ENCODE measurements at places on chromosomes 5 and 9.

GRCh38 chr5:150147670-150148069 is 8.0 kb downstream of the PDGFRB start:
- no peak for DNase-seq

GRCh38 chr9:6562871-6563430 is 82.6 kb downstream of the GLDC start:
- DNase-seq = no peak

DNA sequence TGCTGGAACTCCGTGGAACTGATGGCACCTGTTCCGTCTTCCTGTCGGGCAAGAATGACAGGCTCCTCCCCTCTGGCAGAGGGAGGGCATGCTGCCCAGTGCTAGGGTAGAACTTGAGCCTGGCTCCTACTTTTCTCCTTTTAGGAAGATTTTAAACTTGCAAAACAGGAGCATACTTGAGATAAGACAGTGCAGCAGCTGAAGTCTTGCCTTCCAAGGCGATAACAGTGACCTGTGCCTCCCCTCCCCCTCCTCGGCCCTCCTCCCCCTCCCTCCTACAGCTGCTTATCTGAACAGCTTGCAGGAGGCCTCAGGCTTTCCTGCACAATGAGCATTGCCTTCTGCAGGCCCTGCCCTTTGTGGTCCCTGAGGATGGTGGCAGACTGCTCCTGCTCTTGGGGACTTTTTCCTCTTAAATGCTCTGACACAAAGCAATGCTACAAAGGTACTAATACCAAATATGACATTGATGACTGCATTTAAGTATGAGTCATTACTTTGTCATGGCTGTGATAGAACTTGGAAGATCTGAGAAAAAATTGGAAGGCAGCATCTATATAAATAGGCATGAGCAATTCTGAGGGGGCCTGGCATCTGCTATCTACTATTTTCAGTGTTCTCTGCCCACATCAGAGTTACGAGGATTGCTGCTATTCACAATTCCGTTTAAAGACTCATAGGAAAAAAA is 2.0 kb downstream of the GADD45G start:
- no peak for DNase-seq

DNA sequence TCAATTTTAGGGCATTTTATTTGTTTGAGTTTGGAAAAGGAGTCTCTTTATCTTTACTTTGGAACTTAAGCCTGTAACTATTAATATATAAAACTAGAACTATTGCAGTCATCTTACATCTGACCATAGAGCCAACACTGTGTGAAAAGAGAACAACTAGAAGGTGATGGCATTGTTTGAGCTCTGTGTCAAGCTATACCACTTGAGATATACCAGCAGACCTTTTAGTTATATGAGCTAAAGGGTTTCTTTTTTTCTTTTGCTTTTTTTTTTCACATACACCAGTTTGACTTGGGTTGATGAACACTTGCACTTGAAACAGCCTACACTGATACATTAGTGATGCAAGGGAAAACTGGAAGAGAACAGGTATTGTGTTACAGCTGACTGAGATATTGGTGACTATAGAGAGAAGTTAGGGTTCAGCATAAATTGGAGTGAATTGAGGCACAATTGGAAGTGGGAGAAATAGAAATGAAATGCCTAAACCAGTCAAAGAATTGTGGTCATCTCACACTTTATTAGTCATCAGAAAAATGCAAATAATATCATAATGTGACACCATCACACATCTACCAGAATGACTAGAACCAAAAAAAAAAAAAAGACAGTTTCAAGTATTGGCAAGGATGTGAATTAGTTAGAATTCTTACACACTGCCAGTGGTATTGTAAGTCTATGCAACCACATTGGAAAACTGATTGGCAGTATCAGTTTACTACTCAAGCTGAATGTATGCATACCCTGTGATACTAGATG is 60.9 kb downstream of the ADRB2 start:
- DNase-seq = no peak

- no peak for DNase-seq
These were observed 364.6 kb downstream of the NPR3 start for GRCh38 chr5:33075731-33076130.

DNA sequence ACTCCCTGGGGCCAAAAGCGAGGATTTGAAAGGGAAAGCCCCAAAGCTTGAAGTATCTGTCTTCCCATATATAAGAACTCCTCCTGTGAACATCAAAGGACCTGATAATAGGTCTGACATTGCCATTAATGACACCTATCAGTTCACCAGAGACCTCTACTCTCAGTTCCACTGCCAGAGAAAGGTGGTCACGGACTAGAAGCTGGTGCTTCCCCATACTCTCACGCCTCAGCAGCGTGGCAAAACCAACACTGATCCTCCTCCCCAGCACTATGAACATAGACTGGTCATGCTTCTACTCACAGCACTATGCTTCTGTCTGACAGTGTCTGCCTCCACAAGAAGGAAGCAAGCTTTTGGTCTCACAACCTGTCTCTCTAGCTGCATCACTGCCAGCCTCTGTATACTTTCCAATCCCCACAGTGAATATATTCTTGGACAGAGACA is 37.9 kb downstream of the NRG2 start:
- DNase-seq = no peak

GRCh38 chr9:80163889-80164288 is 592.1 kb downstream of the TLE4 start:
- no peak for DNase-seq

DNA sequence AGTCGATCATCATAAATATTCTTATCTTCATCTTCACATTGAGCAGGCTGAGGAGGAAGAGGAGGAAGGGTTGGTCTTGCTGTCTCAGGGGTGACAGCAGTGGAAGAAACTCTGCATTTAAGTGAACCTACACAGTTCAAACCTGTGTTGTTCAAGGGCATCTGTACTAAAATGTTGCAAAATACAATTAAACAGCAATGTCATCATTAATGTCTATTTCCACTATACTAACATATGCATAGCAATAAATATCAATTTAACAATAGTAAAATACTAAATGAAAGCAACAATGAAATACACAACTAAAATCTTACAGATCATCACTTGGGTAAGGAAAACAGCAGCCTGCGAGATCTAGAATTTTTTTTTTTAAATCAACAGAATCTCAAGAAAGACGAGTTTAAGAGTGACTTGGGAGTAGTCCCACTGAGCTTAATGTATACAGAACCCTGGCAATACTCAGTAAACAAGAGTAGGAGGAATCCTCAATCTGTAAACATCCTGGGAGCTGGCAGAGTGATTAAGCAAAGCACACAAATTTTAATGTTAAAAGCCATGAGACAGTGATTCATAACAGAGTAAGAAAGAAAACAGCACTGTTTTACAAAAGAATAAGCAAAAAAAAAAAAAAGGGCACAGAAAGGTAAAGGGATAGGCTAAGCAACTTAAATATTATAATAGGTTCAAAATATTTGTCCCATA is 10.0 kb downstream of the HOMER1 start:
- DNase-seq = no peak

DNA sequence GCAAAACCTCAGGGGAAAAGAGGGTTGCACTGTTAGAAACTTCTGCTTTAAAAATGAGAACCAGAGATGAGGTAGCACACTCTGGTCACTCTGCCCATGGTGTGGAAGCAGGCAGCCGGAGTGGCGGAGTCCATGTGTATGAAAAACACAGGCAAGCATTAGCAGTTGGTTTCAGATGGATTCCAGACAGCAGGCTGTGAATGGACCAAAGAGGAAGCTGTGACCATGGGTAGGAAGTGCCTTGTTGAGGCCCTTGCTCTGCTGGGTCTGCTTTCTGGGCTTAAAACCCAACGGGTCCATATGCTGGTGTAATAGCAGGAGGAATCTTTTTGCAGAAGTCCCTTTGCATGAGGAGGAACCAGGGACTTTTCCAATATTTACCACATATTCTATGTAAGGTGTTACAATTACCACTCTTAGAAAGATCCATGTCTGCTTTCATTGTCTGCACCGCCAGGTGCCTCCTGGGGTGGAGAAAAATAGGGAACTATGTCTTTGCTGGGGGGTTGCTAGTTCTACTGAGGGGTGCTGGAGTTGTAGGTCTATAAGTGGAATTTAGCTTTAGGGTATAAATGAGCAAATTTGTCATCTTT is 77.0 kb downstream of the ANKRD55 start:
- no peak for DNase-seq

- DNase-seq = no peak
These were observed 49.0 kb downstream of the DAPK1 start for GRCh38 chr9:87546704-87547103.

DNA sequence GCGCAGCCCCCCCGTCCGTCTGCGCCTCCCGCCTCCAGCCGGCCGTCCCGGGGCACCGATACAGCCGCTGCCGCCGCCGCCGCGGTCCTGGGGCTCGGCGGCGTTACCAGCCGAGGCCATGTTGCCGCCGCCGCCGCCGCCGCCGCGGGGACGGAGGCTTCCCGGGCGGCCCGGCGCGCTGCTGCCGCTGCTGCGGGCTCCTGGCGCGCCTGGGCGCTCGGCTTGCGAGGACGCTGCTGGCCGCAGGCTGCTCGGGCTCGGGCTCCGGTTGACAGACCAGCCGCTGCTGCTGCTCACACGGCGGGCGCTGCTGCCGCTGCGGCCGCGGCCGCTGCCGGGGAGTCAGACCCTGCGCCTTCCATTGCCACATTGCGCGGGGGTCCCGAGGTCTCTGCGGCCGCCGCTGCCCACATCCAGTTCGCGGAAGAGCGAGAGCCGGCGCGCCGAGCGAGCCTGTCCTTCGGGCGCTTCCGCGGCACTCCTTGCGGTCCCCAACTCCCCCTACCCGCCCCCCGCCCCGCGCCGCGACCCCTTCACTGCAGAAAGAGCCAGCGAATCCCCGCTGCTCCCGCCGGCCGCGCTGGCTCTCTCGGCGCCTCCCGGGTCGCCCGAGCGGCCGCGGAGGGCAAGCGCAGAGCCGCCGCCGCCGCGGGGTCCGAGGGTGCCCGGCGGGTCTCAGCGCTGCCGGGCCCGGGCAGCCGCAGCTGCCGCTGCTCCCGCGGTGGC is 8.4 kb downstream of the PTCH1 start:
- no peak for DNase-seq

Measured in non-pigmented ciliary epithelial cell (primary cell).